ENCODE measurements at places on chromosomes 16 and 17. TPM values are rescaled to one million over a fixed set of nuclear protein-coding genes. Genes with fewer than 3 reads are reported as not detected.

DNA sequence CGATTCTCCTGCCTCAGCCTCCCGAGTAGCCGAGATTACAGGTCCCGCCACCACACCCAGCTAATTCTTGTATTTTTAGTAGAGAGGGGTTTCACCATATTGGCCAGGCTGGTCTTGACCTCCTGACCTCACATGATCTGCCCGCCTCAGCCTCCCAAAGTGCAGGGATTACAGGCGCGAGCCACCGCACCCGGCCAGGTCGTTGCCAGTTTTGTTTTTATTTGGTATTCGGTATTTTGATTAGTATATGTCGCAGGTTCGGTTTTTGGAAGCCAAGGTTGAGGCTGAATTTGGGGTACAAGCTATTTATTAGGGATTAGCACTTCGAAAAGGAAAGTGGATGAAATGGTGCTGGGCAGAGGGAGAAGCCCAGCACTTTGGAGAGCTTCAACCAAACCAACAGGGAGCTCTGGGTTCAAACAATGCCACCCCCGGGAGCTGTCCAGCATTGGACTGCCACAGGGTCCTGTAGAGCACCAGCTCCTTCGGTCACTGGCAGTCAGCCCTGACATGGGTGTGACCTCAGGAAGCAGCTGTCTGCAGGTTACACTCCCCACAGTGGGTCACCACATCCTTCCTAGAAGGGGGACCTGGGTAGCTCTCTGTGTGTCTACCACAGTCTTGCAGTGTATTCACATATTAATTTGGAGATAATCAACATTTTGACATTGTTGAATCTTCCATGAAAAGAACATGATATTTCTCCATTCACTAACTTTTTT, 1.5 kb upstream of the CLEC10A start:
- no peak for DNase-seq

DNA sequence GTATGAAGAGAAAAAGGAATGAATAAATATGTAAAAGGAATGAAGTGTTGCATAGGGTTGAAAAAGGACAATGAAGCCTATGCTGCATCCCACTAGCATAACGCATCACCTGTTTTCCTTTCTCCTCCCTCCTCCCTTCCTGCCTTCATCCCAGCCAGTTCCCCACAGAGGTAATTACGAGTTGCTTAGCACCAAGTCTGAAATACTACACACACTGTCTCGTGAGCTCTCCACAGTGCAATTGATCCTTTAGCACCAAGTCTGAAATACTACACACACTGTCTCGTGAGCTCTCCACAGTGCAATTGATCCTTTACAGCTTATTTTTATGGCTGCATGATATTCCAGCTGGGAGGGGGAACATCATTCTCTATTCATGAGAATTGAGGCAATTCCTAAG, 1.1 kb upstream of the DRC7 start:
- DNase-seq = no peak

DNA sequence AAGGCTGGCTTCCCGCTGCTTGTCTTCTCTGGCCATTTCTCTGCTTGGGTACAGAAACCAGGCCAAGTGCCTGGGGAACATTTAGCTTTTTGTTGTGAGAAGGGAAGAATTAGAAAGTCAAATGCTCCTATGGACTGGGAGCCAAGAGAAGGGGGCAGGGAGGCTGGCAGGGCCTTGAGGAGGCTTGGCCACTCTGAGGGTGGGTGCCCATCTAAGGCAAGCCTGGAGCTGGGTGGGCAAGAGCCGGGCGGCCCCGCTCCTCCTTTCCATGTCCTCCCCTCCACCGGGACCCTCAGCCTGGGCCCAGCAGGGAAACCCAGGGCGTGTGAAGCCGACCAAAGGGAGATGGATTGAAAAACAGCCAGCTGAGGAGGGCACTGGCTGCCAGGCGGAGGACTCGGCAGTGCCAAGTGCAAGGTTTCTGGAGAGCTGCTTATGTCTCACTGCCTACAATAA, 69.4 kb downstream of the NTN1 start:
- no peak for DNase-seq

DNA sequence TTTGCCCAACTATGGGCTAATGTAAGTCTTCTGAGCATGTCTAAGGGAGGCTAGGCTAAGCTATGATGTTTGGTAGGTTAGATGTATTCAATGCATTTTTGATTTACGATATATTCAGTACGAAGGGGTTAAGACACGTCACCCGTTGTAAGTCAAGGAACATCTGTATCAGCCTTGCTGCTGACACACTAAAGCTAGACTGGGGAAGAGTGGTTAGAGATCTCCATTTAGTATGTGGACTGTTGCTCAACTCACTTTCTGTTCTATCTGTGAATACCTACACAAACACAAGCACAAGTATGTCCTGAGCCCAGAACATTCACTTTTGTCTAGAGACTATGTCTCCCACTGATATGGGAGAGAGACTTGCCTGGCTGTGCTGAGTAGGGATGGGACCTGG, 71.5 kb downstream of the VMP1 start:
- no peak for DNase-seq

GRCh38 chr17:74491626-74492025, 25.2 kb downstream of the CD300A start:
- no peak for DNase-seq

CAMKK1 gene
- 12.0 TPM for total RNA-seq

DNA sequence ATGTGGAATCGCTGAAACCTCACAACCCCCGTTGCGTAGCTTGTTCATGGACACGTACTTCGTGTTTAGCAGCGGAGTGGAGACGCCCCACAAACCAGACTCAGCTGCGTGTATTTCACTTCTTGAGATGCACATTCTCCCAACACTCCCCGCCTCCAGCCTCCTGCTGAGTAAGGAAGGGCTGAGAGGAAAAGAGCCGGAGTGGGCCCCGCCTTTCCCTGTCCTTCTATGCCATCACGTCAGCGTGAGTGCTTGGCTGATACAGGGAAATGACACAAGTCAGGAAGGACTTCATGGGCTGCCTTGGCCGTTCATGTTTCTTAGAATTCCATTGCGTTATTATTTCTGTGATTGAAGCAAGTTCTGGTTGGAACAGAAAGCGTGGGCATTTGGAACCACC, 68.6 kb upstream of the CBX4 start:
- no peak for DNase-seq

SLC38A8 gene
- not detected for total RNA-seq

DNA sequence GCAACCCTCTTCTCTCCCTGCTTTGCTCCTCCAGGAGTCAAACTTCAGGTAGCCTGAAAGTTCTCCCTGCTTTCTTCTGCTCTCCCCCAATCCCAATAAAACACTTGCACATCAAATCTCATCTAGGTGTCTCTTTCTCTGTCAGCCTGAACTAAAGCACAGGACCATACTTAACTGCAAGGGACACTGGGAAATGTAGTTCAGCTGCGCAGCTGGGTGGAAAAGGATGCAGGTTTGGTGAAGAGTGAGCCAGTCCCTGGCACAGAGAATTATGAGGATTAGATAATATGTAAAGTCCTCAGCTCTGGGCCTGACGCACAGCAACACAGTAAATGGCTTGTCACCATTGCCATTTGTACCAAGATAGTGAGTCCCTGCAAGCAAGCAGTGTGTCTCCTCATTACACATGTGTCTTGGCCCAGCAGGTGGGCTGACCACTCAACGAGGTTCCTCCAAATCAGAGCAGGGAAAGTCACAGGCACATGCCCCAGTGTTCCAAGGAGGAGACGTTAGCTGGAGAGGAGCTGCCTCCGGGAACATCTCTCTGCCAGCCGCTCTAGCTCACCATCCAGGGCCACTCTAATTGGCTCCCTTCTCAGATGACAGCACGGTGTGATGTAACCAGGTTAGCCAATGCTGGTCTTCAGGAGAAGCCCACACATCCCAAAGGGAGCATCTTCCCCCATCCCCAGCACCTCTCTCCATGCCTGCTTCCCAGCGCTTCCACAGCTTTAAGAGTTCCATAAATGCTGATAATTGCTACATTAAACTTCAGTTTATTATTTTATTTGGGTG, 29.7 kb upstream of the IRX3 start:
- no peak for DNase-seq

TK1 gene
- total RNA-seq = 305 TPM

ZG16 gene
- not detected for total RNA-seq

- DNase-seq = no peak
These were observed 233.9 kb downstream of the ZNF423 start for GRCh38 chr16:49622084-49622390.

DNA sequence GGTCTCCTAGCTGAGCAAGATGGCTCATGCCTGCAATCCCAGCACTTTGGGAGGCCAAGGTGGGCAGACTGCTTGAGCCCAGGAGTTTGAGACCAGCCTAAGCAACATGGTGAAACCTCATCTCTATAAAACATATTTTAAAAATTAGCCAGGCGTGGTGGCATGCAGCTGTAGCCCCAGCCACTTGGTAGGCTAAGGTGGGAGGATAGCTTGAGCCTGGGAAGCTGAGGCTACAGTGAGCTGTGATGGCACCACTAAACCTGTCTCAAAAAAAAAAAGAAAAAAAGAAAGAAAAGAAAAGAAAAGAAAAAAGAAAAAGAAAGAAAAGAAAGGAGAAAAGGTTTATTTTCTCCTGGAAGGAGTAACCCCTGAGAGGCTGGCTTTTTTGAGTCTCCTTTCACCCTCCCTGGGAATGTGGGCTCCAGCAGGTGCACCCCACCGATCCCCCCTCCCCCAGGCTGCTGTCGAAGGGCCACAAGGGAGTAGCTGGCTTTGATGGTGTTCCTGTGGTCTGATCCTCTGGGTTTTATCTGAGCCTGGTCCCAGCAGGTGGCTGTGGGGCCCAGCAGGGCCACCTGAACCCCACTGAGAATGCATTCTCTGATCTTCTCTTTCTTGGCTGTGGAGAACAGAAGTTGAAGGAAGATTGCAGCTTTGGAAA, 29.9 kb upstream of the TNRC6C start:
- DNase-seq = no peak

Measured in SJSA1 (cell line).